Activated CD8-positive, alpha-beta memory T cell treated with anti-CD3 and anti-CD28 coated beads for 24 hours (primary cell): ENCODE measurements at places on chromosomes 3 and 15.
A peak's percentile ranks its signal among the peaks of the same experiment; 100 is the strongest.

DNA sequence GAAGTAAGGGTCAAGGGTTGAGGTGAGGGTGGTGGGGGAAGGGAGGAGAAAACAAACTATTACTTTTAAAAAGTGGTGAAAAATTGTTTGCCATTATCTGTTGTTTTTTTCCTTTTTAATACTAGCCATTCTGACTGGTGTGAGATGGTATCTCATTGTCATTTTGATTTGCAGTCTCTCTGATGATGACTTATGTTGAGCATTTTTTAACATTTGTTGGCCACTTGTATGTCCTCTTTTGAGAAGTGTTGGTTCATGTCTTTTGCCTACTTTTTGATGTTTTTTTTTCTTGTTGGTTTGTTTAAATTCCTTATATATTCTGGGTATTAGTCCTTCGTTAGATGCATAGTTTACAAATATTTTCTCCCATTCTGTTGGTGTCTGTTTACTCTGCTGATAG lies 185.9 kb upstream of the ANKRD28 start:
- no peak for DNase-seq

GRCh38 chr3:53938645-53939044 lies 47.0 kb upstream of the SELENOK start:
- DNase-seq, result no peak

GRCh38 chr15:50939911-50940310 lies 31.4 kb downstream of the AP4E1 start:
- no peak for DNase-seq

- no peak for DNase-seq
Measured at GRCh38 chr3:78985981-78986380, 781.8 kb downstream of the ROBO1 start.

DNA sequence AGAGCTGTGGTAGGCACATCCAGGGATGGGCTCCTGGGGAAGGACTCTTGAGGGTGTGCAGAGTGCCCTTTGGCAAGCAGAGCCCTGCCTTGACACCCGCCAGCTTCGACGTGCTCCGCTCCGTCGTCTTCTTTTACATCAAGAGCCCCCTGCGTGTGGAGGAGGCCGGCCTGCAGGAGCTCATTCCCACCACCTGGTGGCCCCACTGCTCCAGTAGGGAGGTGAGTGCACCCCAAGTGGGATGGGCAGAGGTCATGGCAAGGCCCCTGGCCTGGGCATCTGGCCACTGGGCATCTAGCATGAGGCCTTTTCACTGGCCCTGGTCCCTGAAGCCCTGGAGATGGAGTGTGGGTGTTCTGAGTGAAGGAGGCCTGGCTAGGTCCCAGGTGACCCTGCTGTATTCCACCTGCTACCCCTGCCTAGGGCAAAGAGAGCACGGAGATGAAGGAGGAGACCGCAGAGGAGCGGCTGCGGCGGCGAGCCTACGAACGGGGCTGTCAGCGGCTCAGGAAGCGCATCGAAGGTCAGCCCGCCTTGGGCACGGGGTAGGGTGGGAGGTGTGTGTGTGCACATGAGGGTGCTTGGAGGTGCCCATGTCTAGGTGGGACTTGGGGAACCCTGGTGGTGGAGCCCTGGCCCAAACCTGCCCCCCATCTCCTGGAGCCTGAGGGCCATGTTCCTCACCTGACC lies 12.2 kb downstream of the RNF123 start:
- DNase-seq, result no peak

DNA sequence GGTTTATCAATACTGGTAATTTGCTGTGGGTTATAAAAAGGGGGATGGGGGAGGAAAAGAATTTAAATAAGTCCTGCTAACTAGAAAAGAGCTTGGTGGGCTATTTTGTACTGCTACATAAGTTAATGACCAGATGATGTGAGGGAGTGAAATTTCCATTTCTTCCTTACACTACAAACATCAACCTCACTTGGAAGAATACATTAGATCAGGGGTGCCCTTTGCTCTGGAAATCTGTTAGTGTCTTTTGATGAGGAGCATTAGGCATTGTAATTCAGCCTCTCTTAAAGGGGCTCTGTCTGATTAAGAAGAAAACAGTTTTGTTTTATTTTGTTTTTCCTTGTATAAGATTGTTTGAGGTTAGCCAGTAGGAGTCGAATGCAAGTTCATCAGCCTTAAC lies 576.4 kb upstream of the TBL1XR1 start:
- DNase-seq, result no peak

- DNase-seq, result peak; percentile 90
Measured at GRCh38 chr15:31347067-31347975, 20.7 kb downstream of the KLF13 start.

DNA sequence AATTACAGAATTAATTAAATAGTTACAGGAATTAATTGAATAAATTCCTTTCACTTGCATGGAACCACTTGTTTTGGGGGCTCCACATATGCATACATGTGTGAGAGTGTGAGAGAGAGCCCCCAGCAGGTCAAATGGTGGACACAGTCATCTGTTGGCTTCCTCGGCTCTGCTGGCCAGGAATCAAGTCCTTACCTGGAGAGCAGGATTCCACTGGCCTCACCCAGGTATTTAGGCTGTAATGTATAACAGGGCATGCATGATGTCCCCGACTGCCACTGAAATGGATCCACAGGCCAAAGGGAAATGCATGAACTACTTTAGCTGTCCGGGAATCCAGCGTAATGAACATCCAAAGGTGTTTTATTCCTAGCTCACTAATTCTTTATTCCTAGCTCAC lies 139.7 kb upstream of the SMAD3 start:
- DNase-seq, result no peak

DNA sequence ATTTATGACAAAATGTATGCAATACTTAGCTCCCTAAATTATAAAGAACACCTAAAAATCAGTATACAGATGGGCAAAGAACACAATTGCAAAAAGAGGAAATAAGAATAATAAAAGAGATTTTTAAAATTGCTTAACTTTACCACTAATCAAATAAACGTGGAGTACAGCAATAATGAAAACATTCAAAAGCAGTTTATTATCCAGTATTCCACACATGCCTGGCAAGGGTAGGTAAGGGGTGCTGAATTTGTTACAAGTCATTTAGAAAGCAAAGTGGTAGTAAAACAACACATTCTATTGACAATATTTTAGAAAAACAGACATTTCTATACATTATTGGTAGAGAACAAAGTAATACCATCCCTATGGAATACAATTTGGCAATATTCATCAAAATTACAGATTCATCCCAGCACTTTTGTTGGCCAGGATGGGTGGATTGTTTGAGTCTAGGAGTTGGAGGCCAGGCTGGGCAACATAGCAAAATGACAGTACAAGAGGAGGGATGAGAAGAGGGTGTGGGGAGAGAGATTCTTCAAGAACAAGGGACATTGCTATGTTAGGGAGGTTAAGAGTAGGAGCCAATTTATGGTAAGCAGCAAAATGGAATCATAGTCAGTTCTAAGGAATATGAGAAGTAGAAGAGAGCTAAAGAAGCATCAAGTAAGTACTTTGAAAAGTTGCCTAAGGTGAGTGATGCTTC lies 3.7 kb upstream of the ACKR4 start:
- DNase-seq, result no peak

DNA sequence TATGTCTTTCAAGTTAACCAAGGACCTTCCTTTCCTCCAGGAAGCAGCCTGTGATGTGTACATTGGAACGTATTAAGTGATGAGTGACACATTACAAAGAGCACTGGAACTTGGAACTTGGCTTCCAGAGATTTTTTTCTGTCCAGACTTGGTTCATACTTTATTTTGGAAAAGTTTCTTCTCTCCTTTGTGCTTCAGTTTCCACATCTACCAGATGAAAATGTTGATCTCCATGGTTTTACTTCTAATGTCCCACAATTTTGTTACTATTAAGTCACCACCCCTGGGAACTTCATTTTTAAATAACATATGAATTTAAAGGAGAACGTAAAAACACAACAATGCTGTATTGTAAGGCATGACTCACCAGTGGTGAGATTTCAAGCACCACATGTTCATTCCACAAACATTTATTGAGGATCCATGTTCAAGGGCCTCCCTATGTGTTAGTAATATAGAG lies 290.7 kb upstream of the LMCD1 start:
- DNase-seq, result no peak

DNA sequence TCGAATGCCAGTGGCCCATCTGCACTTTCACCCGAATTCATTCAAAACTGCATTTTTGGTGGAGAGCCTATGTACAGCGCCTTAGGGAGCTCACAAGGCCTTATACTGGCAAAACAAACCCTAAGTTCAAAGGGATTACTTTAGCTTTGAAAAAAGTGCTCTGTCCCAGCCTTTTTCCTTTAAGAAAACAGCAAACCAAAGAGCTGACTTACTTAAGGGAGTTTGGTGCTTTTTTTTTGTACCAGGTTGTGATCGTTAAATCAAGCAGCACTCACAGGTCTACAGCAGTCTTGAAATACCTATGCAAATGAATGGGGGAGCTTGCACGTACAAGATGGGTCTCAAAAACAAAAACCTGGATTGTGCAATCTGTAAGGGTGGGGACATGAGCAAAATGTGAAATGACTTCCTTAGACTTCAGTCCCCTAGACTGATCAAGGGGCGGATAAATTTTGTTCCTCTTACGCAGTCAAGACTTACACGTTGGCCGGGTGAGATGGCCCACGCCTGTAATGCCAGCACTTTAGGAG lies 11.6 kb upstream of the PIK3CB start:
- no peak for DNase-seq

DNA sequence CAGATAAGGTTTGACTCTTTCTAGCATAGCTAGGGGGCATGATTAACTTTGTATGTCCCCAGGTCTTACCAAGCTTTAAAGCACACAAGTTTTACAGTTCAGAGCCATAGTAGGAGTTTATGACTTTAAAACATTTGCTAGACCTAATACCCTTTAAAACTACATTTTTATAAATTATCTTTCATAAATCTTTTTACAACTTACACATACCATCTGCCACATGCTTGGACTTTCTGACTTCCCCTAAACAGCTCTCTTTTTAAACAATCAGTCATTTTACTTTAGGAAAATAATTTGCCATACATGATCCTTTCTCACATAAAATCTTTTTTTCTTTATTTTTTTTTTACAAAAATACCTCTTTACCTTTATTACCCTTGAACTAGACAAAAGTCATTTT lies 735.3 kb upstream of the CADM2 start:
- DNase-seq, result no peak

DNA sequence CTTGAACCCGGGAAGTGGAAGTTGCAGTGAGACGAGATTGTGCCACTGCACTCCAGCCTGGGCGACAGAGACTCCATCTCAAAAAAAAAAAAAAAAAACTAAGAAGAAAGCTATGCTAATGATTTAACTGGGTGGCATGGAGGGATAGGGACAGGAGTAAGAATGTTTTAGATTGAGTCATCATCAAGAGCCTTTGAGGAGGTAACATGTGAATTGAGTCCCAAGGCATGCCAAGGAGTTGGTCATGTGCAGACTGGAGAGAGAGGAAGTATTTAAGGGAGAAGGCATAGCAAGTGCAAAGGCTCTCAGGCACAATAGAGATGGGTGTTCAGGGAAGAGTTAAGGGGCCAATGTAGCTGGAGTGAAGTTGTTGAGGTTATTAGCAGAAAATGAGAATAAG lies 9.1 kb downstream of the BNC1 start:
- no peak for DNase-seq

DNA sequence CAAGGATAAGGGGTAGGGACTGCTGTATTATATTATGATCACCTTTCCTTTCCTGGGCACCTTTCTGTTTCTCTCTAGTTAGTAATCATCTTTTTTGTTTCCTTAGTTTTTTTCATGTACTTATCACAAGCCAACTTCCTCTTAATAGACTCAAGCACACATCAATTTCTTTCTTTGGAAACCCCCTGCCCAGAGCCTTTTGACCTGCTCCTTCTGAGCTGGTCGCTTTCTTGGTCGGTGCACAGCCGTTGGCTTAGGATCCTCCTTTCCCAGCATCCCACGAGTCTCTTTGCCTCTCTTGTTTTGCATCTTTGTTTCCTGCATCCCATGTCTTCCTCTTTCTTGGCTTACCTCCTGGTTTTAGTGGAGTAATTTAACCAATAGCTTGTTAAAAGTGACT lies 26.9 kb downstream of the GASK1A start:
- DNase-seq, result no peak

GRCh38 chr15:57747206-57747896 lies 40.8 kb downstream of the POLR2M start:
- no peak for DNase-seq

GRCh38 chr3:172287937-172288477 lies 160.2 kb downstream of the GHSR start:
- DNase-seq, result no peak

- DNase-seq, result no peak
Measured at GRCh38 chr3:169475576-169475975, 187.9 kb downstream of the MECOM start.
